OCI-LY7 (cell line): ENCODE measurements at places on chromosomes 3 and 15. TPM values are rescaled to one million over a fixed set of nuclear protein-coding genes. Genes with fewer than 3 reads are reported as not detected.

GRCh38 chr3:171796625-171797264 is 13.5 kb downstream of the PLD1 start:
- no peak for DNase-seq

- no peak for DNase-seq
These were observed 45.3 kb downstream of the CCR4 start for GRCh38 chr3:32996755-32997091.

- no peak for DNase-seq
These were observed 32.7 kb downstream of the GLDN start for GRCh38 chr15:51374131-51374530.

DNA sequence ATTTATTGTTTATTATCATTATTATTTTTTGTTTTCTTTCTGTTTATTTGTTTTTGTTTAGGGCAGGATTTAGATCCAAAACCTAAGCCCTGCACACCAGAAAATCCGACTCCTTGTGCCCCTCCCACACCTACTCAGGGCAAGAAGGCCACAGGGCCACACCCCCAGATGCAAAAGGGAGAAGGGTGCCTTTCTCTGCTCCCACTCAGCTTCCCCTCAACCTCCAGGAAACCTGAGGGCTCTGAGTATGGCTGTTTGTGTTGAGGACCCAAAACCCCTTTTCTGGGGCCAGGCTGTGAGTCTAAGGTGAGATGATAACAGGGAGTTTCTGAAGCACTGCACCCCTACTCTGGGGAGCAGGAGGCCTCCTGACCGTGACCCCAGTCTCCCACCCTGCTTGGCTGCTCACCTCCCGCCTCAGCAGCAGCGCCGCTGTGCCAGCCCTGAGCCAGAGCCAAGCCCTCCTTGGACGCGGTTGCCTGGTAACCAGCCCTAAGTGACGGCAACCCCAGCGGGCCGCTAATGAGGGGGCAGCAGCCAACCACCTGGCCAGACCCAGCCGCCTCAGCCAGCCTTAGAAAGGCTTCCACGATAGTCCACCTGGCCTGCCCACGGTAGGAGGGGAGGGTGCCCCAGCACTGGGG is 6.4 kb upstream of the C15orf39 start:
- no peak for DNase-seq

- DNase-seq = no peak
These were observed 10.5 kb upstream of the NUDT16 start for GRCh38 chr3:131370935-131371687.

- DNase-seq = no peak
These were observed 233.0 kb upstream of the KCNMB2 start for GRCh38 chr3:178302966-178303930.

GRCh38 chr15:75200765-75201615 is 692 bp upstream of the C15orf39 start:
- DNase-seq = peak; percentile 59

DNA sequence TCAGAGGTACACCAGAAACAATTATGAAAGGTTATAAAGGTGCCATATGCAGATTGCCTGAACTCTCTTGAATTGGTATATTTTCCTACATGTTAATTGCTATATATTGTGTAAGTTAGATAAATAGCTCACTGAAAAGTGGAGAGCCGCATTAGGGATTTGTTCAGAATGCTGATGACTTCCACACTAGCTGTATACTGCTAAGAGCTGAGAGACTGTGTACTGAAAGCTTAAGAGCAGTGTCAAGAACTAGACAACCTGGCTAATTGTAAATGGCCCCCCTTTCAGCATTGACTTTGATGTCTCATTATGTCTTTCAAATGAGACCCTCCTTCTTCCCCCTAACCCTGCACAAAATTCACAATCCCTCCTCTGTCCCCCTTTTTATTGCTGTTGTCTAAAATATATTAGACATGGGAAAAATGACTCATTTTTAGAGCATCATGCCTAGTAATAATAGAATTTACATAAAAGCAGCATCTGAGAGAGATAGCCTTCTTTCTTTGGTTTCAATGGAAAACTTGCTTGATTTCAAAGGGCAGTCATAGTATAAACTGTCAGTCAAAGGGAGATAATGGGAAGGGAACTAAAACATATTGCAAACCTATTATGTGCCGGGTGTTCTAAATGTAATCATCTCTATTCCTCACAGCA is 34.7 kb upstream of the GREM1 start:
- no peak for DNase-seq

DNA sequence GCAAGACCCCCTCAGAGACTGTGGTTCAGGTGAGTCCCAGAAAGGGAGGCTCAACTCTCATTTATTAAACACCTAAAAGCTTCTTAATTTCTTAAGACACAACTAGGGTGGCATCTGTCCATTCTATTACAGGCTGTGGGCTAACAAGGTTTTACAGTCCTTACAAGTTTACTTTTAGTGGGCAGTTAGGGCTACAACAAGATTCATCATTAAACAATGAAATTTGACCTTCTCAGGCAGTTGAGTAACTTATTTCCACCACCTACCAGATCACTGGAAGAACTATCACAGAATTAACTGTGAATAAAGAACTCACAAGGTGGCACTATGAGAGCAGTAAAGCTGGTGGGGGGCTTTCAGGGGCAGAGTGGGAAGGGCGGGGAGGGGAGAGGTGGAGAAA is 132.6 kb downstream of the PLD1 start:
- DNase-seq = no peak

DNA sequence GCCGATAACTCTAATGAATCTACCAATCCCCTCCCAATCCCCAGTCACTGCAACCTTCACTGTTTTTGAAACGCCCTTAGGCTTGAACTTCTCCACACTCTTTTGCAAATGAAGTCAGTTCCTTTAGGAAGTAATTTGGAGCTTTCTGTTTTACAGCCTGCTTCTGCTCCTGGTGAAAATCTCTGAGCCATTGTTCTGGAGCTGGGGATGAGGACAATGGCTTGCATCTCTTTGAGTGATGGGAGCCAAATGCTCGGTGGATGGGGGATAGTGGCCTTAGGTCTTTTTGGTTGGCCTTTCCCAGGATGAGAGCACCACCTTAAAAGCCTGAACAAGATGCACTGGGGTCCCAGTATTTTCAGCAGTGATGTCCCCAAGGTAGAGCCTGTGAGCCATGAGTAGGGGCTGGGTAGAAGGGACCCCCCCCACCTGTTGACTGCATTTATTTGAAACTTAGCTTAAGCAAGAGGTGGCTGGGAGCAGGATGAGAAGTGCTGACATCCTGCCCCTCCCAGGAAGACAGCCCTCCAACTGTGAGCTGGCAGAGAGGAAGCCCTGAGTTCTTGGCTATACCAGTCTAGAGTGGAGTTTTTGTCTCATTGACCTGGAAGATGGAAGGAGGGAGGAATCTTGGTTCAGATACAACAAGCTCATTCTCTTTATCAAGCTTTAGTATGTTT is 7.6 kb upstream of the MYO5C start:
- no peak for DNase-seq

- DNase-seq = no peak
These were observed 11.5 kb downstream of the HEMK1 start for GRCh38 chr3:50580683-50581458.

- DNase-seq = no peak
These were observed 26.5 kb downstream of the PHLDB2 start for GRCh38 chr3:111885578-111885977.

Gene ANKUB1
- not detected in 2 replicates for total RNA-seq

Gene BCL2A1
- total RNA-seq = 2.3 and 4.5 TPM in 2 replicates

Gene DUOXA1
- not detected in 2 replicates for total RNA-seq

Gene PATL2
- 8.6 and 8.8 TPM in 2 replicates for total RNA-seq
